ENCODE measurements at places on chromosomes 2 and 18.
A peak's percentile ranks its signal among the peaks of the same experiment; 100 is the strongest.

DNA sequence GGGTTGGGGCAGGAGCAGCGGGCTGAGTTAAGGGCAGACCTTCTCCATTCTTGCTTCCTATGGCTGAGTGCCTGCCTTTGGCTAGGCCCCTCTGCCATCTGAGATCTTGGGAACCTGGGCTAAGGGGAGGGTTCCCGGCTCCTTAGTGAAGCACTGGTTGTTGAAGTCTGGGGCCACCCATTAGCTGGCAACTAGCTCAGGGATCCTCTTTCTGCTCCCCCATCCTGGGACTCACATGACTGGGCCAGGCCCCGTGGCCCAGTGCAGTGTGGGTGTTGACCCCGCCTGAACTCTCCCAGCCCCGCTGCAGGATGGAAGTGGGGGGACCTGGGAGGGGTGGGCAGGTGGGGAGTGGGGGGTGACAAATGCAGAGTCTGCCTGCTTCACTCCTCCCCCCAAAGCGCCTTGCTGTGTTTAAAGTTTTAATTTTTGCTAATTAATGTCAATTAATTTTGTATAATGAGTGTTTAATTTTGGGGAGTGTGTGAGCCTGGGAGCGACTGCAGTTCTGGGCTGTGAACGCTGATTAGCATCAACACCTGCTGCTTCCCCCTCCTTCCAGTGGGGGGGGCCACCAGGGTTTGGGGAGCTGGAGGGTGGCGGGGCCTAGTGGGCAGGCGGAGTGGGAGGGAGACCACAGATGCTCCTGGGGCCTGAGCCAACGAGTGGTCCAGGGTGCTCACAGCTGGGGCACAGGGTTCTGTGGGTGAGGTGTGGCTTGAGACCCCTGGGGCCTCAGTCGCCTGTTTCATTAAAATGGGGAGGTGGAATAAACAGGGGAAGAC, 55.2 kb downstream of the EMX1 start:
- no peak for DNase-seq

GRCh38 chr2:63805412-63805811, 36.3 kb upstream of the UGP2 start:
- DNase-seq: no peak

DNA sequence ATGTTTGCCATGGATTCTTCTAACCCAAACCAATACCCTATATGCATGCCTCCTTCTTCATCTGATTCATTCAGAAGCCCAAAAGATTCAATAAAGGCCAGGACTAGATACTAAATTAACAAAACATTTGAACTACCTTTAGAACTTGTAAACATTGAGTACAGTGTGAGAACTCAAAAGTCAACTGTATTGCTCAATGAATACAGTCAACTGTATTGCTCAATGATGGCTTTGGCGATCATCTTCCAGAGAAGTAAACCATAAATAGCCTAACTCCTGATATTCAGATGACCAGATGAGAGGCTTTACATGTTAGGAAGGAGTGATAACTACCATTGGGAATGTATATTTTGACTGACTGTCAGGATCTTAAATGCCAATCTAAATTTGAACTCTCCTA, 206.5 kb upstream of the ITGA4 start:
- DNase-seq: peak; percentile 14

DNA sequence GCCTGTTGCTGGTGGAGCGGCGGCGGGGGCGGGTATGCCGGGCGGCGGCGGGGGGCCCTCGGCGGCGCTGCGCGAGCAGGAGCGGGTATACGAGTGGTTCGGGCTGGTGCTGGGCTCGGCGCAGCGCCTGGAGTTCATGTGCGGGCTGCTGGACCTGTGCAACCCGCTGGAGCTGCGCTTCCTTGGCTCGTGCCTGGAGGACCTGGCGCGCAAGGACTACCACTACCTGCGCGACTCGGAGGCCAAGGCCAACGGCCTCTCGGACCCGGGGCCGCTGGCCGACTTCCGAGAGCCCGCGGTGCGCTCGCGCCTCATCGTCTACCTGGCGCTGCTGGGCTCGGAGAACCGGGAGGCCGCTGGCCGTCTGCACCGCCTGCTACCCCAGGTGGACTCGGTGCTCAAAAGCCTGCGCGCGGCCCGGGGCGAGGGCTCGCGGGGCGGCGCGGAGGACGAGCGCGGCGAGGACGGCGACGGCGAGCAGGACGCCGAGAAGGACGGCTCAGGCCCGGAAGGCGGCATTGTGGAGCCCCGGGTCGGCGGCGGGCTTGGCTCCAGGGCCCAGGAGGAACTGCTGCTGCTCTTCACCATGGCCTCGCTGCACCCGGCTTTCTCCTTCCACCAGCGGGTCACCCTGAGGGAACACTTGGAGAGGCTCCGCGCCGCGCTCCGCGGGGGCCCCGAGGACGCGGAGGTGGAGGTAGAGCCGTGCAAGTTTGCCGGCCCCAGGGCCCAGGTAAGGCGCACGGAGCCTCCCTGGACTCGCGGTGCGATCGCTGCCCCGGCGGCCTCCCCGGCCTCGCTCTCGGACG, 1.0 kb downstream of the ZCCHC2 start:
- DNase-seq: no peak

- DNase-seq: no peak
Observed at GRCh38 chr2:1795261-1796231, 51.2 kb upstream of the PXDN start.

DNA sequence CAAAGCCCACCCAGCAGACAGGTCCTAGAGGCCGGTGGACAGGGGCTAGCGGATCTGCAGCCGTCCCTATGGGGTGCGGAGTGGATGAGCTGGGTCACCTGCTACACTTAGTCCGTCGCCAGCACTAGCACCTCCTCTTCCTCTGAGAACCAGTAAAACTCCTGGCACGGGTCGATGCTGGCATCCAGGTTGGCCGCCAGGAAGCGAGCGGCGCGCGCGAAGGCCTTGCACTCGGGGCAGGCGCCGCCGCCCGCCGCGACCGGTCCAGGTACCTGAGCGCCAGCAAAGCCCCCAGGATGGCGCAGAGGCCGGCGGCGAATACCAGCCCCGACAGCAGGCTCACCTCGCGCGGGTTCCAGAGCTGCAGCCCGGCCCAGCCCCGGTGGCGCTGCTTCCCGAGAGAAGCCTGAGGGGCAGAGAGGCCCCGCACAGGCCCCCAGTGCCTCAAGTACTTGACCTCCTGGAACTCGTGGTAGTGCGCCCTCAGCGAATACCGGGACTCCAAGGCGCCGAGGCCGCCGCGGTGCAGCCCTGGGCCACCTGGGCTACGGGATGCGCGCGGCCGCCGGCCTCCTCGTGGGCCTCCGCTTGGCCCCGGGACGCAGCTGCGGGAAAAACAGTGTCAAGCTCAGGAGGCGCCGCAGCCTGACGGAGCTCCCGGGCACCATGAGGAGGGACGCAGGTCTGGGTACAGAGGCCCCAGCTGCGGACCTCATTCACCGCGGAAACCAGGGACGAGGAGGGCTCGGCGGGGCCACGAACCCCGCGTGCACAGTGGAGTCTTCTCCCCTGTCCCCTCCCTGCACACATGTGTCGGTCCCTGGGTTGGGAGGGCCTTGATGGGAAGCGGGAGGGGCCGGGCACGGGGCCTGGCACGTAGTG, 27.5 kb upstream of the ALPP start:
- DNase-seq: no peak

DNA sequence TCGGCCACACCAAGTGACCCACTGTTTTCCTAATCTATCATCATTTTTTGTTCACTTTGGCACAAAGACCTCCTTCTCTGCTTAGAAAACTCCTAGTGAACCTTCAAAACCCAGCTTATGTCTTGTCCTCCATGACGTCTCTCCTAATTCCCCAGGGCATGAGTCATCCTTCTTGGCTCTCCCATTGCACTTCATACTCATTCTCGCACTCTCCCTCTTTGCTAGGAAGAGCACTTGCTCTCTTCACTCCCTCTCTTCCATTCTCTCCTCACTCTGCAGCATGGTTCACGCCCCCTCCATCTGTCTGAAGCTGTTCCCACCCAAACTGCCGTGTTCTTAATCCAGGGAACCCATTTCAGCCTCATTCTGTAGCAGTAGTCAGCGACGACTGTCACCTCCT, 103.9 kb downstream of the MRO start:
- no peak for DNase-seq

DNA sequence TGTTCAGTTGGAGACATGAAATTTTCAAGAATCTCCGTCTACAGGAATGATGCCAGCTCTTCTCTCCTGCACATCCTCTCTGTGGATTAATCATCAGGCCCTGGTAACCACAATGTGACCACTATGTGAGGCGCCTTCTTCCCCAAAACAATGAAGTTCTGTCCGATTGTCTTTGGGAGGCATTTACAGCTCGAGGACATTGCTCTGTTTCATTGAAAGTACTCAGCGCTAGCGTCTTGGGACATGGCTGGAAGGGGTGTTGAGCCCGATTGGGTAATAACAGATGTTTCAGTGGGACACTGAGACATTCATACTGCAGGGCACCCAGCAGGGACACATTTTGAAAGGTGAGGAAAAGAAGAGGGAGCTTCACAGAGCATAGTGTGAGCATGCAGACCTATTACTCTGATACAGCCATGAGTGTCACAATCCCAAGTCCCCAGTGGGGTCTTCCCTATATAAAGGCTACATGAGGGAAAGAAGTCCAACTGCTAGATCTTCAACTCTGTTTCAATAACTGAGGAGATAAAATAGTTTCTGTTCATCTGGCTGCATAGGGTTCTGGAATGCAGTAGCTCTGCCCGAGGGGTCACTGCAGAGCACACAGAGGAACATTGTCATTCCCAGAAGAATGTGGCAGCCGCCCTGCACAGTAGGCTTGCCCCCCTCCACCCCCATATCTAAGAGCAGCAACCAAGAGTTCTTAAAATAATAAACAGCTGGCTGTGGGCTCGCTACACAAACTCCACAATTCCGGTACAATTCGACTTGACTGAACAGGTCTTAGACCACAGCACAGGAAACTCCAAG, 237.3 kb downstream of the OSR1 start:
- DNase-seq: no peak

- DNase-seq: no peak
Observed at GRCh38 chr2:235467588-235467987, 26.3 kb upstream of the AGAP1 start.

GRCh38 chr2:66771359-66771976, 336.5 kb downstream of the MEIS1 start:
- no peak for DNase-seq

DNA sequence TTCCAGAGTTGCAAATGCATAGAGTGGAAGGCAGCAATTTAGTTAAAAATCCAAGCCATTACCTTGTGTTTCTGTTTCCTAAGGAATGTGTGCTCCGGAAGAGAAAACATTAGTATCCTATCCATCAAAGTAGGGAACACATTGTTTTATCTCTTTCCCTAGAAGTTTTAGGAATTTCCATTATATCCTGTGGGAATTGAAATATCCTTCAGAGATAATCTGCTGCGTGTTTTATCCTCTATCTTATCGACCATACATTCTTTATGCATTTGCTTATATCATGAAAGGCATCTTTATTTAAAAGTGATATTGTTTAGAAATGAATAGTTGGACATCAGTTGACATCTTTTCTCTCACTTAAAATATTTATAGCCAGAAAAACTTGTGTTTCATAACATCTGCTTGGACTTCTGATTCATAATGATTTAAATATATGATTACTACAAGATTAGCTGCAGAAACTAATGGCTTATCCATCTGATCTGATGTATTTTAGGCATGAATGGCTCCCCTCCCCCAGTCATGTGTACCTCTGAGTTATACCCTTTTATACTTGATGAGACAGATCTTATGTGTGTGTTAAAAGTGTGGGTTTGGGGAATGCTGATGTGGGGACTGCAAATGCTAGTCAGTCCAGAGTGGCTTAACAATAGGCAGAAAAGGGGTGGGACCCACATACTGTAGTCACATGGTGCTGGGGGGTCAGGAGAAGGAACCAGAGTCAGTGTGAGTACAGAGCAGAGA, 136.2 kb upstream of the ARHGAP28 start:
- DNase-seq: no peak

DNA sequence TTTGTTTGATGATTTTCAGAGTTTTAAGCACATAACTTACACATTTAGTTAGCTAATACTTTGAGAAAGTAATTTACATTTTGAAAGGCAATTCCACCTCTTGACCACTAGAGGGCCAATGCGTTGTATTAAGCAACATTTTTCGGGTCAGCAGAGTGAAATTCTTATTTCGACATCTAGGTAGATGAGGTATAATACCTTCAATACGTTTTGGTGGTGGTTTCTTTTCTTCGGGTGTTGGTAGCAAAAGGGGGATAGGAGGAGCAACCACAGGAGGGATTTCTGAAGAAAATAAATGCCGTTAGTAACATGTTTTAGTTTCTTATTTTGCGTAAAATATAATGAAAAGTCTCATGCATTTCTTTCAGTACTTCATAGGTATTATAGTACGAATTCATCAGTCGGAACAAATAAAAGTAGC, 106.3 kb downstream of the TTN start:
- peak; percentile 6 for DNase-seq

- DNase-seq: no peak
Observed at GRCh38 chr2:233244818-233245217, 6.7 kb upstream of the ATG16L1 start.

- peak; percentile 76 for DNase-seq
Observed at GRCh38 chr2:5365871-5366461, 326.2 kb upstream of the SOX11 start.

- no peak for DNase-seq
Observed at GRCh38 chr2:54859416-54859815, 136.0 kb downstream of the EML6 start.

DNA sequence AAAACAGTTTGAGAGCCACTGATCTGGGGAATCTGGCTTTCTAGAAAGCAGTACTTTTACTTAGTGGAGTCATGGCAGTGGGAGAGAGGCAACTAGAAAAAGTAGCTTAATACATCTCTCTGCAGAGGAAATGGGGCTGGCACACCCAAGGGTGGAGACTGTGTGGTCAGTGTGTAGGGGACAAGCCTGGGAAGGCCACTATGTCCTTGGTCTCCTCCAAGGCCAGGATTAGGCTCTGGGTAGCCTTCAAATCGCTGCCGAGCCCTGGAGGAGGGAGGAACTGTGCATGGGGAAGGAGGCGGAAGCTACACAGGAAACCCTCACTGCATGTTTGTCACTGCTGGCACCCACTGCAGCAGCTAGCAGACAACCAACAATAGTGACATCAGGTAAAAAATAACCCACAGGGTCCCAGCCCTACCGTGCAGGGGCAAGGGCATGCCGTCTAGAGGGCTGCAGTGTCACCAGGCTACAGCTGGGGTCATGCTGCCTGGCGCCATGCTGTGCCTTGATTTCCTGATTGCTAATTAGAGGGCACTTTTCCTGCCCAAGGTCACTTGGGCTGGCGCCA, 34.8 kb downstream of the LBH start:
- DNase-seq: no peak

DNA sequence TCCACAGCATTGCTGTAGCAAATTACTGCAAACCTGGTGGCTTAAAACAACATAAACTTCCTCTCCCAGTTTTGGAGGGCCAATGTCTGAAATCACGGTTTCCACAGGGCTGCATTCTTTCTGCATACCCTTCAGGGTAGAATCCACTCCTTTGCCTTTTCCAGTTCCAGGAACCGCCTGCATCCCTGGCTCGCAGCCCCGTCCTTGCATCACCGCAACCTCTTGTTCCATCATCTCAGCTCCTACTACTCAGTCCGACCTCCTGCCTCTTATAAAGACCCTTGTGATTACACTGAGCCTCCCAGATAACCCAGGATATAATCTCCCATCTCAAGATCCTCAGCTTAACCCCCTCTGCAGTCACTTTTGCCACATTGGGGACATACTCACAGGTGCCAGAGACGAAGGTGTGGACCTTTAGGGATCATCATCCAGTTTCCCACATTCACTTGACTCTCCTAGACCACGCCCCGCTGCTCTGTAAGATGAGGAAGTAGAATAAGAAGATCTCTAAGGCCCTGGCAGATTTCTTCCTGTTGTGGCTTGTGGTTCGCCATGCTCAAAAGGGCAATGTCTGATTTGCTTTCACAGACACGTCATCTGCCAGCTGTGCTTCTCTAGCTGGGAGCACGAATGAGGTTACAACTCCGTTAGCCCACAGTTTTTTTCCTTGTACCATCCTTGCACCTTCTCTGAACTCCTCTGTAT, 103.6 kb upstream of the AGAP1 start:
- DNase-seq: peak; percentile 11

GRCh38 chr2:118604371-118604770, 243.1 kb downstream of the EN1 start:
- no peak for DNase-seq

Data from HL-60 (cell line).